NCI-H2227 treated with DMSO at 0.1 percent for 48 hours (cell line): ENCODE measurements at places on chromosomes 4 and X.
A peak's percentile ranks its signal among the peaks of the same experiment; 100 is the strongest.

GRCh38 chr4:119281393-119281792 is 40.5 kb downstream of the FABP2 start:
- no peak for DNase-seq

- DNase-seq = no peak
Observed at GRCh38 chr4:70133473-70133872, 20.6 kb upstream of the PRR27 start.

DNA sequence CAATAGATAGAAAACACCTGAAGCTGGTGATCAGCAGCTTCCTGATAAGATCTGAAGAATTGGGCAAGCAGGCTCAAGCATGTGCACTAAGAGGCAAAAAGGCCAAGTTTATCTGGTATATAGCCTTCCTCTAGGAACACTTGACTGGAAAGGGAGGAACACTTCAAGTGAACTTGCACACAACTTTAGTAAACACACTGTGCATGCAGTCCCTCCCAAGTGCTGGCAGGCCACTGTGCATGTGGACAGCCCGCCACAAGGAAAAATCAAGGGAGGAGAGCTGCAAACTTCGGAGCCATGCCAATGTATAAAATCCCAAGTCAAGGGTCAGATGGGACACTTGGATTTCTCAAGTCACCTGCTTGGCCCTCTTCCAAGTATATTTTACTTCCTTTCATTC is 645.8 kb upstream of the NDST4 start:
- DNase-seq = no peak

DNA sequence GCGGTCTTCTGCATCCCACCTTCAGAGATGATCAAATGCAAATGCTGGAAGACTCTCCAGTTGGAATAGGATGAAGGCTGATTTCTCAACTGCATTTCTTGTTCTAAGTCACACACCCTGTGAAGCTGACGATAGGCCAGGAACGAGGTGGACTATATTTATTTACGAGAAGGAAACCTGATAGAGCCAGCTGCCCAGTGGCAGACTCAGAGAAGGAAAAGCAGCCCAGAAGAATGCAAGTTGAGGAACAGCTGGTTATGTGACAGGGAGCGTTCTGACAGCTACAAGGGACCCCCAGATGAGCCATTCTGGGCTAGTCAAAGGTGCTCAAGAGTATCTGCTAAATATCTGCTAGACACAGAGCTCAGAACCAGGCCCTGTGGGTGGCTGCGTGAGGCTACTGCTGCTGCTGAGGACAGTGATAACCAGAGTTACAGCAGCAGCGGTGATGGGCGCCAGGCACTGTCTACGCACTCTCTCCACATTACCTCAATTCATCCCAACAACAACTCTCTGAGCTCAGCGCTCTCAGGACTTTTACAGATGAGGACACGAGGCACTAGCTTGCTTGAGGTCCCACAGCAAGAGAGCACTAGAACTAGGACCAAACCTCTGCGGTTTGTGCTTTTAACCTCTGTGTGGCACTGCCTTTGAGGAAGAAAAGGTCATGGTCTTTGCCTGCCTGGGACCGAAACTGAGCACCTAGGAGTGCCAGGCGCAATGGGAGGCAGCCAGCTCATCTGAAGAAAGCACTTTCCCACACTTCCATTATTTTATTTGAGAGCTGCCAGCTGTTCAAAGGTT is 69.0 kb downstream of the GATB start:
- no peak for DNase-seq

GRCh38 chrX:98516120-98516519 is 1632.4 kb downstream of the RPA4 start:
- DNase-seq = no peak

GRCh38 chrX:16870862-16871815 is 977 bp upstream of the RBBP7 start:
- peak; percentile 83 for DNase-seq

DNA sequence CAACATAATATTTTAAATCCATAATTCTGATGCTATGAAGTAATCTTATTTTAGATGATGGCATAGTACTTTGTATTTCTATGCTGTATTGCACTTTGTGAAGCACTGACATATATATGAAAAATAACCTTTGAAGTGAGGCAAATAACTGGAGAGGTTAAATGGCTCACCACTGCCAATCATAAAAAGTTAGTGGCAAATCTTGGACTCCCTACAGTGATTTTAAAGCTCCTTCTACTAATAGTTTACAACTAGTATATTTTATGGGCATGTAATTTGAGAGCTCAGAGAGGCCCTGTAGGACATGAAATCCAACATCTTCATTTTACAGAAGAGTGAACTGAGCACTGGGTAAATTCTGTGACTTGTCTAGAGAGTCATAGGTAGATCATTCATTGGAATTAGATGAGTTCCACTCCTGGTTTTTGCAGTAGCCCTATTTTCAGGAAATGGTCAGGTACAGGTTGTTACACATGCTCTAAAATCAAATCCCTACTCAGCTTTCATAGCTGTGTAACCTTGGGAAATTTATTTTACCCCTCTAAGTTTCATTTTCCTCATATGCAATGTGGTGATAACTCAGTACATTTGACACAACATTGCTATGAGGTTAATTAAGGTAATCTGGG is 804 bp upstream of the GC start:
- DNase-seq = no peak

- DNase-seq = no peak
Observed at GRCh38 chr4:173666-174314, 49.5 kb downstream of the ZNF718 start.

GRCh38 chr4:166622425-166622977 is 611.8 kb downstream of the SPOCK3 start:
- no peak for DNase-seq

DNA sequence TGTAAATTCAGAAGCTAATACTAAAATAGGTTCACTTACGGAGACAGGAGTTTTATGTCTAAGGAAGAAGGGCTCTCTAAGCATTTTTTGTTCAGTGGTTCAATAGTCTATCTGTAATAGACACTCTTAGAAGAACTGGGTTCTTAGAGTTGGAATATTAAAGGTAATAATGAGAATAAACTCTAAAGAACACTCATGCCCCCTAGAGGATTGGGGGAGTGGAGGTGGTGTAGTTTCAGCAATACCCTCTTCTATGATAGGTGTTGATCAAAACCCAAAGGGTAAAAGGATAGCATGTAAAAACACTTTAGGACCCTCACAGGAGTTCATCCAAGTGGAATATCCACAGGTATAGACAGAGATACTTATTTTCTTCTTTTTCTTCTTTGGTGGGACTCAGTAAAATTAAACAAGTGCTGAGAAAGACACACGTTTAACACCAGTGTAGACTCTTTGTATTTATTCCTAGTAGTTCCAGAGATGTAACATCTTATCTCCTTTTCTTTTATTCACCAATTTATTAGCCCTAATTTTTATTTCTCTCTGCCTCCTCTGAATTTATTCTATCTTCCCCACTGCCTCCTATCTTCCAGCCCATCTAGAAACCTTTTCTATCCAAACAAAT is 25.7 kb upstream of the MND1 start:
- peak; percentile 39 for DNase-seq

- no peak for DNase-seq
Observed at GRCh38 chr4:25783126-25783525, 79.7 kb downstream of the SEL1L3 start.

GRCh38 chrX:12974796-12975669 is at the start of gene TMSB4X:
TMSB4X (plus strand) TSS chrX:12975110.
- peak; percentile 95 for DNase-seq

GRCh38 chr4:81314196-81314896 is 99.3 kb upstream of the PRKG2 start:
- DNase-seq = no peak

DNA sequence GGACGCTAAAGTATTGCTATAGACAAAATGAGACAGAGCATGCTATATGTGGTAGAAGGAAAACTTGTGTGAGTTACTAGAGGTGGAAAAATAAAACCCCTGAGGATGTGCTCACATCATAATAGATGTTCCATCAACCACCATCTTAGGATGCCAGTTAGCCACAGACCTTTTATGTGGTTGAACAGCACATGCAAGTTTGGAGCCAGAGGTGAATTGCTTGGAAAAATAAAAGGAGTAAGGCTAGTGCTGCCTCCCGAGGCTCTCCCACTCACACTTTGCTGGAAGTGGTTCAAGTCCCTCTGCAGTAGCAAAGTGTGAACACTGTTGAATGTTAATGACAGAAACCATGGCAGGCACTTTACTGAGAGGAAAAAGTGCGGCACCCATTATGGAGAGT is 39.4 kb upstream of the PPARGC1A start:
- no peak for DNase-seq

GRCh38 chr4:26885912-26886274 is 25.3 kb downstream of the STIM2 start:
- no peak for DNase-seq

- DNase-seq = no peak
Observed at GRCh38 chrX:74519870-74520269, 94.6 kb downstream of the RLIM start.

DNA sequence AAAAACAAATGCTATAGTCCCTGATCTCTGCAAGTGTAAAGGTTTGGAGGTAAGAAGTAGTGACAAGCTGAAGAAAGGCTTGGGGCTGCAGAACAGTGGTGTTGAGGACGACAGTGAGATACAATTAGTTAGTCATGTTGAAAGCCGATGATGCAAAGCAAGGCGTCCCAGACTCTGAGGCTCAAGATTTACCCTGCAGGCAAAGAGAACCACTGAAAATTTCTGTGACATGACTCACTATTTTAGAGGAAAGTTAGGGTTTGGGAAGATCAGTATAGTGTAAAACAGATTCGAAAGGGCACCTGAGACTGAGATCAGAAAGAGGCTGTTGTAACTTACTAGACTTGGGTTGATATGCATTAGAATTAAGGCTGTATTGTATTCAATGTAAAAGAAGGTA is 281.3 kb upstream of the FTHL17 start:
- DNase-seq = no peak

DNA sequence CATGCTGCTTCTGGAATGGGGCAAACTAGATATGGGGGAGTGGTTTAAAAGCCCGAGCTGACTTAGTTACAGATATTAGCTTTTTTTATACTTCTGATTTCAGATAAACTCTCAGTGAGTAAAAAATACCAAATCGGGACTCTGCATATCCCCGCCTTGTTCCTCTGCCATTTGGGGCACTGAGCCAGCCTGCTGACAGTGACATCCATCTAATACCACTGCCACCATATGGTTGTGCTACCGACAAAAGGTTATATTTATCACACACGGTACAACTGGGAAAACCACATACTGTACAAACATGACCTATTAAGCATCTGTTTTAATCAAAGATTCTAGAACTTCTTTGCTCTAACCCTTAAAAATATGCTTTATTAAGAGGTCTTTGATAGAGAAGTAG is 78.7 kb downstream of the GALNT7 start:
- DNase-seq = no peak

DNA sequence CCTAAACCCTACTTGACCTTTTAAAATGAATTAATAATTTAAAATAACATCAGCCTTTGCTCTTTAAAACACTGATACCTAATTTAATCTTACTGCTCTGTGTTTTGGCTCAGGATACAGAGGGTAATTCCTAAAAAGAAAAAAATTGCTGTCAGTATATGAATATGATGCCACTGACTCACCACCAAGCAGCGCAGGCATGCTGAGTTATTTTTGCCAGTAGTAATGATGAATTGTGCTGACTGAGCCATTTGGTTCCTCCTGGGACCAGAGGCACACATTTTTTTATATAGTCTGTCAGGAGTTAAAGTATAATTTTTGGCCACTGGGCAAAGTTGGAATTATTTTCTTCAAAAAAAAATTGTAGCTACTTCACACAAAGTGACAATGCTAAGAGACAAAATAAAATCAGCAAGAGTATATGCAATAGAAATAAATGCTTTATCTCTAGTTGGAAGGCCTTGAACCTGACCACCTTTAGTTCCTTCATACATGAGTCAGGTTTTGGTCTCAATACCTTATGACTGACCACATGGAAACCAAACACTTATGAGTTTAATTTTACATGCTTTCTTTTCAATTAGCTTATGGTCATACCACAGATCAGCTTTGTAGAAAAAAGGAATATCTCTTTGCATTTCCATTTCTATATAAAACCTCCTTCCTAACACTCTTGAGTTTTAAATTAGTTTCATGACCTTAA is 115.1 kb downstream of the PPP3CA start:
- no peak for DNase-seq

DNA sequence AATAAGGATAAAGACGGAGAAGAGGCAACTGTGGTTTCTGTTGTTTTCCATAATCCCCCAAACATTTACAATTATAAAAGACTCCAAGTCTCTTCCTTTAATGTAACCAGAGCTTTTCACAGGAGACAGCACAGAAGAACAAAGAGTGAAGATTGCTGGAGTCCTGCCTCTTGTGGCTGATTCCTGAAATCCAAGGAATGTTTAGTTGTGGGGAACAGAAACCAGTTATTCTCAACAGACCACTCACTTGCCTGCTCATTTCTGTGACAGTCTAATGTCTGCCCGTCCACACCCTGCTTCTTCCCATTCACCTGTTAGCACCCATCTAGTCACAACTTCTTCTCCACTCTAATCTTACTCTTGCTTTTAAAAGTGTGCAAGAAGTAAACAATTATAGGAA is 12.1 kb downstream of the TEX13B start:
- no peak for DNase-seq

DNA sequence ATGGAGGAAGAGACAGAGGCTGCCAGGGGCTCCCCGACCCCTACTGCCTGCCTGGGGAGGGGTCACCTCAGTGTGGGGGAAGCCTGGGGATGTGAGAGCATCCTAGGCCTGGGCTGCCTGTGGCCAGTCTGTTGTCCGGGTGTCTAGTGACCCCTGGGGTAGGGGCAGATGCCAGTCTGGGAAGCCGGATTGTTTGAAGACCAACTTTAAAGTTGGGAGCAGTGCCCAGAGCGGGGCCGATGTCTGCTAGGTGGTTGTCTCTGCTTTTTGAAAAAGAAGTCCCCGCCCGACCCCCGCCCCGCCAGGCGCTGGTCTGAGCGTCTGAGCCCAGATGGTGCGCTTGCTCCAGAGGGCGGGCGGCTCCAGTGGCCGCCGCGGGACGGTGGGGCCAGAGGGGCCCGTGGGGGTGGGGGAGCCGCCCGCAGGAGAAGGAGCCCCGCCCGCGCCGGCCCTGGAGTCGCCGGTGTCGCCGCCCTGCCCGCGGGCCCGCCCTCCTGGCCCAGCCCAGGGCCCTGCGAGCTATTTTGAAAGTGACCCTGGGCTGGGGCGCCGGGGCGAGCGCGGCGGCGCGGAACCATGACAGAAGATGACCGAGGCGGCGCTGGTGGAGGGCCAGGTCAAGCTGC is at the start of gene DOK7:
Gene DOK7 (plus strand): TSS at position 517 of the 626 bp plus-strand sequence. CDS start 70 bp downstream, at position 587.
- DNase-seq = no peak

DNA sequence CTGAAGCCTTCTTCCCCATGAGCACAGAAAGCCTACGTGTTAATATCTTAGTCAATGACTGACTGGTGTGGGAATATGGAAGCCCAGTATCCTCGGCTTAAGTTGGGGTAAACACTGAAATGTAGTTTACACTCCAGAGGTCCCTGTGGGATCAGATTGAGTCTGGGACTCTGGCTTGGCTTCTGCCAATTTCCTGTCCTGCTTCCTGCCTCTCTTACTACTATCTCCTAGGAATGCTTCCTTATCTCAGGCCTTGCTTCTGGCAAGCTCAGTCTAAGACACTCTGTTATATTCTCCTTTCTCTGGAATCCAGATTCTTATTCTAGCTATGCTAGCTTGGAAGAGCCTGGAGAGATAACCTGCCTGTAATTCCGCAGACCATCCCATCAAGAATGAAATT is 174.0 kb upstream of the LDB2 start:
- DNase-seq = no peak

- DNase-seq = no peak
Observed at GRCh38 chr4:148092316-148093014, 349.7 kb downstream of the NR3C2 start.

GRCh38 chr4:30952526-30953219 is 232.5 kb downstream of the PCDH7 start:
- no peak for DNase-seq
